ENCODE measurements at places on chromosomes 2 and 18. TPM values are rescaled to one million over a fixed set of nuclear protein-coding genes. Genes with fewer than 3 reads are reported as not detected.

The SLC5A7 gene
- not detected for total RNA-seq

GRCh38 chr2:112662704-112663103 lies 17.0 kb downstream of the SLC20A1 start:
- no peak overlapping the region for H3K4me3 ChIP-seq
- no peak overlapping the region for H3K27ac ChIP-seq
- DNase-seq = no peak
- no peaks in the 10 kb centered on the region for H3K4me1 ChIP-seq
- peaks cover 76% of the 10 kb centered on the region for H3K36me3 ChIP-seq

DNA sequence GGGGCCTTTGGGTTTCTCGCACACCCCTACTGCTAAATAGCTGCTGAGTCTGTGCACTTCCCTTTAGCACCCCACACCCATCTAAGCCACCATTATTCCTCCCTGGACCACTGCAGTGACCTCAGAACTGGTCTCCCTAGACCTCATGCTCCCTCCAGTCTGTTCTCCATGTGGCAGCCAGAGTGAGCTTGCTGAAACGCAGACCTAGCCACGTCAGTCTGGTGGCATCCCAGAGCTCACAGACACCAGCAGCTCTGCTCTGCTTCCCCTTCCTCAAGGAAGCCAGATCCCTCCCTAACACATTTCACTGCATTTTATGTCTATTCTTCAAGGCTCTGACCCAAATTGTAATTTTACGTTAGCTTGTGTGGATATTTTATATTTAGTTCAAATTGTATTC lies 144.4 kb downstream of the DYSF start:
- H3K27me3 ChIP-seq = no peaks in the 10 kb centered on the region
- no peak overlapping the region for H3K4me3 ChIP-seq
- no peak for DNase-seq
- peaks cover 93% of the 10 kb centered on the region for H3K36me3 ChIP-seq
- H3K4me1 ChIP-seq = no peaks in the 10 kb centered on the region

GRCh38 chr2:222433332-222434173 lies 9.2 kb downstream of the SGPP2 start:
- no peaks in the 10 kb centered on the region for H3K4me1 ChIP-seq
- no peaks in the 10 kb centered on the region for H3K36me3 ChIP-seq
- no peaks in the 10 kb centered on the region for H3K27me3 ChIP-seq
- H3K4me3 ChIP-seq = no peak overlapping the region

The ASPRV1 gene
- 1.8 TPM for total RNA-seq

DNA sequence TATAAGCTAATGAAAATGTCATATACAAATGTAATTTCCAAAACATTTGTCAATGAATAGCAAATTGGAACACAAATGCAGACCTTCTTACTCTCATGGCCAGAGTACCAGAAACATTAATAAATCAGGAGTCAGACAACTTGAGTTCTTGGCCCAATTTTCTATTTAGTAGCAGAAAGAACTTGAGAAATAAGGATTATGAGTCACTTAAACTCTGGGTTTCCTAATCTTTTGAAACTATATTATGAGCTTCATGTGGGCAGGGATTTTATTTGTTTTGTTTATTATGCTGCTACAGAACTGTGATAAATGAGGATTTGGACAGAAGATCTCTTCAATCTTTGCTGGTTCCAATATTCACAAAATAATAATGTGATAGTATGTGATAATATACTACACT lies 686.7 kb downstream of the NR4A2 start:
- DNase-seq = no peak
- H3K27ac ChIP-seq = no peak overlapping the region
- H3K4me1 ChIP-seq = no peaks in the 10 kb centered on the region
- no peaks in the 10 kb centered on the region for H3K36me3 ChIP-seq
- H3K4me3 ChIP-seq = no peak overlapping the region
- no peaks in the 10 kb centered on the region for H3K27me3 ChIP-seq

The IL37 gene
- not detected for total RNA-seq

GRCh38 chr2:215884451-215885087 lies 128.8 kb downstream of the MREG start:
- no peak overlapping the region for H3K4me3 ChIP-seq
- no peaks in the 10 kb centered on the region for H3K36me3 ChIP-seq
- DNase-seq = no peak
- no peaks in the 10 kb centered on the region for H3K4me1 ChIP-seq

DNA sequence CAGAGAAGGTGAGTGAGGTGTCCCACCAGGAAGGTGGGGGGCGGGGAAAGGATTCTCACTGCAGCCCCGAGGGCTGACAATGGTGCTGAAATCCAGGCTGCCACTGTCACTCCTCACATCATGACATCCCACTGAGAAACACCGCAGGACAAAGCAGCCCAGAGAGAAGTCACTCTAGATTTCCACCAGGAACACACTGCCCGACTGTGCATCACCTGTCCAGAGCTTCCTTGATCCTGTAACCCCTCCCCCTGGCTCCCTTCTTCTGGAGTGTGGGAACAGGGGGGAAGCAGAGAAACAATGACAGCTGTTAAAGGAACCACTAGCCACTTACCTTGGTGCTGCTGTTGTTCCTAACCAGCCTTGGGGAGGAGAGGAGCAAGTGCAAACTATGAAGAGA lies 69.9 kb downstream of the MRO start:
- no peaks in the 10 kb centered on the region for H3K27me3 ChIP-seq
- H3K4me3 ChIP-seq = no peak overlapping the region
- H3K4me1 ChIP-seq = no peaks in the 10 kb centered on the region
- DNase-seq = no peak
- H3K27ac ChIP-seq = no peak overlapping the region

DNA sequence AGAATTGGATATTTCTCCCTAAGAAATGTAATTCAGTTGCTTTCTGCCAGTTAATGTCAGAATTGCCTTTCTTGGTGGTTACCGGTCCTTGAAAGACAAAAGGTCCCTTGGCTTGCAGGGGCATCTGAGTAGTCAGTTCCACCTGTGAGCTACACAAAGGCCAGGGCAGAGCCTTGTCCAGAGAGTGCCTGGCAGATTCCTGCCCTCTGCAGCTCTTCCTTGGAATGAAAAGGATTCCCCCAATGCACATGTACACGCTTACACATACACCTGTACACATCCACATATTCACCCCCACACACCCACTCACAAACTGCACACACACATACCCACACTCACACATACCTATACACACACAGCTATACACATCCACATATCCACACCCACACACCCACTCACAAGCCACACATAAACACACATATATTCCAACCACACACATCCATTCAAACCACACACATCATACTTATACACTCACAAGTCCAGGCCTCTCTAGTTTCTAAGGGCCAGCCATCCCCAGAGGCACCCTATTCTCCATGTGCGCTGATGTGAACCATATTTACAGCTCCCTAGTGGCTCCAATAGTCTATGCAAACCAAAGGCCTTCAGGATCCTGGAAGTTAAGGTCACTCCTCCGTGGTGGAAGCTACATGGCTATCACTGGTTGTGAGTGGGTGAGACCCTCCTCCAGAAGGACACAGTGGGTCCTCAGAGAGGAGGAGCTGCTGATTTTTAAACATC lies 9.6 kb downstream of the CYRIA start:
- peak overlapping the region; percentile 96 for H3K27ac ChIP-seq
- no peaks in the 10 kb centered on the region for H3K36me3 ChIP-seq
- no peaks in the 10 kb centered on the region for H3K27me3 ChIP-seq
- DNase-seq = no peak

DNA sequence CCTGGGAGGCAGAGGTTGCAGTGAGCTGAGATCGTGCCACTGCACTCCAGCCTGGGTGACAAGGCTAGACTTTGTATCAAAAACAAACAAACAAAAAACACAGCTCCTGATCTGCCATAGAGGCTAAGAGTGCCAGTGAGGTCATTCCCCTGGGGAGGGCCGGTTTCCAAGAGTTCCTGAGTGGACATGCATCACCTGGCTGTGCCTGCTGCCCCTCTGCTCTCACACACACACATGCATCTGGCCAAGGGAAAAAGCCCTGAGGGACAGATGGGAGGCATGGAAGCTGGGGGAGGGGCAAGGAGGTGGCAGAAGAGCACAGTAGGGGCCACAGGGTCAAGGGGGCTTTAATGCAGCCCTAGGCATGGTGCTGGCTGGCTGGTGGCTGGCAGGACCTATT lies 60.4 kb downstream of the ZBTB7C start:
- no peak for DNase-seq
- H3K36me3 ChIP-seq = no peaks in the 10 kb centered on the region
- H3K4me3 ChIP-seq = no peak overlapping the region
- no peaks in the 10 kb centered on the region for H3K4me1 ChIP-seq
- H3K27me3 ChIP-seq = peaks cover 1% of the 10 kb centered on the region

DNA sequence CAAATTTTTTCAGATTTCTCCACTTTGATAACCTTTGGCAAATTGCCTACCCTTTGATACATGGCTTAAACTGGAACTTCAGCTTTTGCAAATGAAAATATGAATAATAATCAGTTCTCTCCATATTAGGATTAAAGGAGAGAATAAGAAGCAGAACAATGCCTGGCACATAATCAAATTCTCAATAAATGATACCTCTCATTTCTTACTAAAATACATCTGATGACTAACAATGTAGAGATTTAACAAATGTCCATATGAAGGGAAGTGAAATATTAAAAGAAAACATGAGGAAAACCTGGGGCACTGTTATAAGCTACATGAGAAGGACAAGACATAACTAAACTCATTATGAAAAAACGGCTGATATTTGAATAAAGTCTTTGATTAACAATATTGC lies 1103.6 kb downstream of the LRP1B start:
- no peaks in the 10 kb centered on the region for H3K36me3 ChIP-seq
- H3K4me3 ChIP-seq = no peak overlapping the region
- DNase-seq = no peak
- no peaks in the 10 kb centered on the region for H3K4me1 ChIP-seq

- H3K4me1 ChIP-seq = no peaks in the 10 kb centered on the region
- no peak overlapping the region for H3K4me3 ChIP-seq
- H3K27ac ChIP-seq = no peak overlapping the region
- H3K27me3 ChIP-seq = no peaks in the 10 kb centered on the region
- no peaks in the 10 kb centered on the region for H3K36me3 ChIP-seq
These were observed 557.2 kb downstream of the ERBB4 start for GRCh38 chr2:211981451-211981850.

DNA sequence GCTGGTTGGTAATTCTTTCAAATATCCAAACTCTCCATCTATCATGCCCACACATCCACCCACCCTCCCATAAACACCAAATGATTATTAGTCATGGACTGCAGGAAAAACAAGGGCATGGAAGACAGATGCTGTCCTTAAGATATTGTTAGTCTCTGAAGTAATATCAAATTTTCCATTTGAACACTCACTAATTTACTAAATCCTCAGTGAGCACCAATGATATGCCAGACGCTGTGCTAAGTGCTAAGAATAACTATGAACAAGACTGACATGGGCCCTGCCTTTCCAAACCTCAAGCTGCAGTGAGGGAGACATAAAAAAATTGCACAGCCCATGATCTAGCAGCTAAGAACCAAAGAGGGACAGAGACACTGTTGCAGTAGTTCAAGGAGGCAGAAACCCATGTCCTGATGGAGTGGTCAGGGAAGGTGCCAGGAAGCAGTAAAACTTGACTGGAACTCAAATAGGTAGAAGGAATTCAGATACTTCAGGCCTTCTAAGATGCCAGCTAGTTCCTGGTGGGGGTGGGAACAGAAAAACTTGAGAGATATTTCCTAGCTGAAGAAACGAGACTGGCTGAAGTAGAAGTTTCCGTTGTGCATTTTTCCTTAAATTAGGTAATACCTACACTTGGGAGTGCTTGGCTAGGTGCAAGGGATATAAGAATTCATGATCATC lies 182.1 kb downstream of the OSR1 start:
- no peak for DNase-seq
- H3K36me3 ChIP-seq = no peaks in the 10 kb centered on the region
- H3K27ac ChIP-seq = no peak overlapping the region
- H3K4me1 ChIP-seq = no peaks in the 10 kb centered on the region
- H3K27me3 ChIP-seq = no peaks in the 10 kb centered on the region

DNA sequence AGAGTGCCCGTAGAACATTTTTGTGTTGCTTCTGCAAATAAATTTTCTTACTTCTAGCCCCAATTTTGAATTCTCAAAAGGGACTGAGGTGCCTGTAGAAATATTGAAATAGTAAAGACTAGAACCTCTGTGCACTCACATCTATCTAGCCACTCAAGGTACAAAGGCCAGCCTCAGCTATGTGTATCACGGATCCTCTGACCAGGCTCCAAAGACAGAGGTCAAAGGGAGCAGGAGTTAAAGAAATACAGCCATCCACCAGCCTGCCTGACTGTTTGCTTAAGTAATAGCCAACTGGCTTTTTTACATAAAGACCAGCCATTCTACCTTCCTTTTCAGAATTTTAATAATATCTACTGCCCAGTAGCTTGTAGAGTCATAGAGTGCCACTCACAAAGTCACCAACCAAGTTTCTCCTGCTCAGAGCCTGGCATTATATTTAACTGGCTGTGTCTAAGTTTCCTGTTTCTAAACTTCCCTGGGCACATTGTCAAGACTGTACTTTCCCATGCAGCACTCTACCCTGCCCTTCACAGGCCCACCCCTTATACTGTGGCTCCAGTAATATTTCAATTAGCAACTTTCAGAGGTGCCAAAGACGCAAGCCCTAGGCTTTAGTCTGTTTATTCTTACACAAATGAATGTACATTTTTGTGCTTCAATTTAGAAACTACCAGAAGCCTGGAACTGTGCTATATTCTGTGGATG lies 338.3 kb upstream of the NT5C1B start:
- H3K36me3 ChIP-seq = no peaks in the 10 kb centered on the region
- no peak overlapping the region for H3K4me3 ChIP-seq
- peaks cover 19% of the 10 kb centered on the region for H3K4me1 ChIP-seq
- H3K27ac ChIP-seq = no peak overlapping the region

DNA sequence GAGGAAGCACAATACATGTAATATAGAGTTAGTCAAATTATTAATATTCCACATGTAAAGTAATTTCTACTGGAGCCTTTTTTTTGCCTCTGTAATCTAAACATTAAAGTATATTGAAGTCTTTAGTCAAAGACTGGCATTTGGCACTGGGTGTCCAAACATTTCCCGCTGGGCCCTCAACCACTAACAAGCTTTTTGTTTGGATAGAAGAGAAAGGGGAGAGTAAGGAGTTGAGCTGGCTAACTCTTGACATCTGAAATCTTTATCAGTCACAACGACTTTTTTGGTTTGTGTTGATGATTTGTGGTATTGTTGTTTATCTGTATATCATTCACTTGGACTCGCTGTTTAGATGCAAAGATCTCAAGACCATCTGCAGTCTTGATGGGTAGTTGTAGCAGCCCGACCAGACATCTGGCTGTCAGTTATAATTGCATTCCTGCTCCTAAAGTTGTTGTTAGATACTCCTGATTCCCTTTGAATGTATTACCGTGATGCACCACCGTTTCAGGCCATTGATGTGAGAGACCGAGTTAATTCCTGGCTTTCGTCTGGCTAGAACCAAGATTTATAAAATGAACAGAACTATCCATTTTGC lies 379.6 kb downstream of the MTX2 start:
- no peak overlapping the region for H3K27ac ChIP-seq
- no peaks in the 10 kb centered on the region for H3K27me3 ChIP-seq
- H3K4me3 ChIP-seq = no peak overlapping the region
- H3K4me1 ChIP-seq = peaks cover 4% of the 10 kb centered on the region
- no peaks in the 10 kb centered on the region for H3K36me3 ChIP-seq

DNA sequence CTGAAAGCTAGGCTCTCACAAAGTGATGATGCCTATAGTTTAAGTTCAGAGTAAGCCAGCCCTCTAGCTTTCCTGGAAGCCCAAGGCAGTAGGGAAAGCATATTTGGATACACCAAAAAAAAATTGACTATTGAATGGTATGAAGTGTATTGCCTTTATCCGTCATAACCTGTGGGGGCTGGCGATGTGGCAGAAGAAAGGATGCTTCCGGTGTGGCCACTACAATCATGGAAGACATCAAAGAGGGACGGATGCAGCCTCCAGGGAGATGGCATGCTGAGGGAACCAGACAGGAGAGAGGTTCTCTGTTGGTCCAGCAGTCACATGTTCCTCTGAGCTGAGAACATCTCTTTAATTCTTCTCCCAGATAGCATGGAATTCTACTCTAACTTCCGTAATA lies 170.3 kb downstream of the TMEM18 start:
- H3K4me1 ChIP-seq = no peaks in the 10 kb centered on the region
- no peak overlapping the region for H3K27ac ChIP-seq
- H3K27me3 ChIP-seq = peaks cover 2% of the 10 kb centered on the region
- DNase-seq = no peak

The GKN1 gene
- not detected for total RNA-seq

All from psoas muscle (tissue), 8 donors.